ENCODE measurements at places on chromosomes 7 and 10.

DNA sequence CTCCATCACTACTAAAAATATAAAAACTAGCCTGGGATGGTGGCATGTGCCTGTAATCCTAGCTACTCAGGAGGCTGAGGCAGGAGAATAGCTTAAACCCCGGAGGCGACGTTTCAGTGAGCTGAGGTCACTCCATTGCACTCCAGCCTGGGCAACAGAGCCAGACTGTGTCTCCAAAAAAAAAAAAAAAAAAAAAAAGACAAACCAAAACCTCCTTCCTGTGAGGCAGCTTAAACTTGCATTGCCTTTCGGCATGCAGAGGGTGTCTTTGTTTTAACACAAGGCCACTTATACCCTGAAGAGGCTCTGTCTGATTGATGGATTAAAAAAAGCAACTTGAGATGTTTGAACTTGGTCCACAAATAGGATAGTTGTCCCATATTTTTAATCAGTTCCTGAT, 128.4 kb upstream of the RSU1 start:
- DNase-seq, result no peak

DNA sequence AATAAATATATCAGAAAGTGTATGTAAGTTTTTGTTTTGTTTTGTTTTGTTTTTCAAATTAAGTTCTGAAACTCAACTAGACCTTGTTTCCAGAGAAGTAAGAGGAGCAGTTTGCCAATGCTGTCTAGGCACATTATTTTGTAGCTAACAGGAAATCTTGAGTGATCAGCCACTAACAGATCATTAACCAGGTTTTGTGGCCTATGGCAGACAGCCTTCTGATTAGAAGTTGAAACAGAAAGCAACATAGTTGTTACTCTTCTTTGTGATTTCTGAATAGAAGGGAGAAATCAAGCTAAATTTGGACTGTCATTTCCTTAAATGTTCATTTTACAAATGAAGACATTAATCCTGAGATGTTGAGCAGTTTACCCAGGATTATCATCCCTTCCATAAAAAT, 142.6 kb downstream of the PLXDC2 start:
- DNase-seq, result no peak

DNA sequence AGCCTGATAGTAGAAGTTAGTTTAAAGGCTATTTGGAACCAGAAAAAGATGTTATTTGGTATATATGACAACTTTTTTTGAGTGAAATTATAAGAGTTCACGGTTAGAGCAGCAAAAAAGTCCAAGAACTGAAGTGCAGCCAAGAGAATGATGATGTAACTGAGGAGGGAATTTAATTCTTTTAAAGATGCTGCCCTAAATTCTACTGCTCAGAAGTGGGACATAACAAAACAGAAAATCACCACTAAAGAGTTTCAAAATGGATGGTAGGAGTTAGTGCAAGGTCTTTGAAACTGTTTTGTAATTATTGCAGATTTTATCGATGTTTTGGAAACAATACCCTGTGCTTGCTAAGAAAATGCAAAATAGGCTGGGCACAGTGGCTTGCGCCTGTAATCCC, 6.5 kb downstream of the SAMD8 start:
- no peak for DNase-seq

GRCh38 chr7:46745707-46746090, 824.6 kb upstream of the IGFBP3 start:
- no peak for DNase-seq

DNA sequence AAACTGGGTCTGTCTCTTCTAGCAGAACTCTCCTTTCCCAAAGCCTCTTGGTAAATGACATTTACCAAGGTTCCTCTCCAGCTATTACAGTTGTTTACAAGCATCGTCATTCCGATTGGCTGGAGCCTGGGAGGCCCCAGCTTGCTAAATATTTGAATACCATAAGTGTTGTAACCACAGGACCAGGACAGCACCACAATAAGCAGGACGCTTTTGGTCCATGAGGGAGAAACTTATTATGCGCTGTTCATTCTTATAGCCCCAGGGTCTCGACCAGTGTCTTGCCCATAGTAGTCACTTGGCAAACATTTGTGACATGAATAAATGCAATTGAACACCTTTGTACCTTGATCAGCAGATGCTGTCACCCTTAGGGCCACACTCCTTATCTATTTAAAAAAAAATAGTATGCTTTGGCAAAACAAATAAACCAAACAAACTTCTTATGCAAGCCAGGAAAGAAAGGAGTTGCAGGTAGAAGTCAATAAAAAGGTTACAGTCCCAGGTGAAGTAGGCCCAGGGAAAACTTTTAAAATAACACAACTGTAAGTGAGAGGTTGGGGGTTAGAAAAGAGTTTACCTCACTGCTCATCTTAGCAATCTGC, 32.8 kb downstream of the NRAP start:
- DNase-seq, result no peak

GRCh38 chr10:36325815-36326214, 683.7 kb upstream of the FZD8 start:
- no peak for DNase-seq

DNA sequence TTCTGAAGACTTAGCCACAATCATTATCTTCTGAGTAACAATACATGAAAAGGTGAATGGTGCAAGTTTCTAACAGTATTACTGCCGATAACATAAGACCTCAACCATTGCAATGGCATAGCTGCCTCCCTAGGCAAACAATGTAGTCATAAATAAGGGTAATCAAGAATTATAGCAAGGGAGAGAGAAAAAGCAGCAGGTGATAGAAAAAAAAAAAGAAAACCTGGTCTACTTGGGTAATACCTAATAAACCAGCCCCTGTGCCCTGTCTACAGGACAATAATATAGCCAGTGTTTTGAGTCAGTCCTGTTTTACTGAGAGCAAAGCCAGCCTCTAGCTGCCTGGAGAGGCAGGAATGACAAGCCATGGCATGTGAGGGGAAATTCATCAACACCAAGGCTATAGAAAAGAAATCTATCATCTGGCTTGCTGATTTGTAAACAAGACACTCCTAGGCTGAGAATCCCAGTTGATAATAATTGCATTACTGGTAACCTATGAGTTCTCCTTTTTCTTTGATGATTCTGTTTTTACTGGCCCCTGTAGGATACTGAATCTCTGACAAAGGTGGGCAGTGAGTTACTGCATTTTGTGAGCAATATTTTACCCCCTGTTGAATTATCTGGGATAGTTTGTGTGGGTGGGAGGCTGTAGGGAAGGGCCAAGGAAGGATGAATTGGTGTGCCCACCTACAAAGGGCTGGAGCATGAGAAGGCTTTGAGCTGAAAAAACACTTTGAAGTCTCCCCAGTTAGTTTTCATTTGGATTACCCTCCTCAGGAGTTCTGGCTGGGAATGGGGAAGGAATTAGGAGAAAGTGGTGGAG, 1.7 kb upstream of the WEE2 start:
- DNase-seq, result no peak

DNA sequence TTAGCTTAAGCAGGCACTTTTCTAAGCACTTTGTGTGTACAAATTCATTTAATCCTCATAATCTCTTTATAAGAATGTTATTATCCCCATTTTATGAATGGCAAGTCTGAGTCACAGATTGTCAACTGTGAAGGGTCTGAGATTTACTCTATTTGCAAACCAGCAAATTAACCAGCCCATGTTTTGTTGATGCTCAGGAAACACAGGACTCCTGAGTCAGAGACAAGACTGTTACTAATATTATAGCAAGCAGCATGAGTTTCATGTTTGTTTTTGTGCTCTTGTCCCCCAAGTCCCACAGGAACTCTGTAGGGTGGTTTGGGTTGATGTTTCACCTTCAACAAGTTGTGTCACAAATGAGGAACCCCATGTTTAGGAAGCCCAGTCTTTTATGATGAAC, 182.0 kb upstream of the PPP1R3A start:
- DNase-seq, result no peak

DNA sequence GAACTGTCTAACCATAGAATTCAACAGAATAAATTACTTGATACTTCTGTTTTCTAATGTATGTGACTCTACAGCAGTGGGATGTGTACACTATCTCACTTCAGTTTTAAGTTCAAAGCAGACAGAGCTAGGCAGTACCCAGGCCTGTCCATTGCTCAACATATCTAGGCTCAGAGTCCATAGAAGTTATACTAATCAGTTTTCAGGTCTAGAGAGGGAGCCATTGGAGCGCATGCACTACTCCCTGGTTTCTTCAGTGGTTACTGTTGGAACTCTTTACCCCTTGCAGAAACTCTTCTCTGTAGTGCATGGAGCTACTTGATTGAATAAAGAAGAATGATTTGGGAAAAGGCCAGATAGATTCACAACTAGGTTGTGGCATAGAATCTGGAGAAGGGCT, 4.4 kb downstream of the CD36 start:
- no peak for DNase-seq

DNA sequence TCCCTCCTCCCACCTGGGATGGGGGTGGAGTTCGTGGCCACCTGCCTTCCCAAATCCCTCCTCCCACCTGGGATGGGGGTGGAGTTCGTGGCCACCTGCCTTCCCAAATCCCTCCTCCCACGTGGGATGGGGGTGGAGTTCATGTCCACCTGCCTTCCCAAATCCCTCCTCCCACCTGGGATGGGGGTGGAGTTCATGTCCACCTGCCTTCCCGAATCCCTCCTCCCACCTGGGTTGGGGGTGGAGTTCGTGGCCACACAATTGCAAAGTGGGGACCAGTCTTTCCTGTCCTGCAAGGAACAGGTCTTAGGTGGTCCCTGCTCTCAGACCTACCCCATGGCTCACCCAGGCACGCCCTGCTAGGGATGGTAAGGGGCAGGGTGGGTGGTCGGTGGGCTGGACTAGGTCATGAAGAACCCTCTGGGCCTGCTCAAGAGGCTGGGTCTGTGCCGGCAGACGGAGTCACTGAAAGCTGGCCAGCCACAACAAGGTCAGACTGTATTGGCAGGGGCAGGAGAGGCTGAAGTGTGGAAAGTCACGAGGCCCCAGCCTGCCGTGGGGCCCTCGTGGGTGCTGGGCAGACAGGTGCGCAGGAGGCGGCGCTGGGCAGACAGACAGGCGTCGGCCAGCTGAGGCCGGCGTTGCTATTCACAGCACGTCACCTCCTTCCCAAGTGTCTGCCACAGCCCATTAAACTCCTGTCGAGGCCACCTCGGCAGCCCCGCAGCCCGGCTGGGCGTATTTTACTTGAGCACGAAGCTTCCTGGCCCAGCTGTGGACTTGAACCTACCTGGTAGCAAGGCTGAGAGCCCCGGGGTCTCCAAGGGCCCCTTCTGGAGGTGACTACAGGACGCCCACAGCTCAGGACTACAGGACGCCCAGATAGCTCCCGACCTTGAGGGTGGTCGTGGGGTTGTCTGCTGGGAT, 4.1 kb downstream of the KNDC1 start:
- no peak for DNase-seq

GRCh38 chr10:51394039-51394438, 305.4 kb downstream of the CSTF2T start:
- no peak for DNase-seq

DNA sequence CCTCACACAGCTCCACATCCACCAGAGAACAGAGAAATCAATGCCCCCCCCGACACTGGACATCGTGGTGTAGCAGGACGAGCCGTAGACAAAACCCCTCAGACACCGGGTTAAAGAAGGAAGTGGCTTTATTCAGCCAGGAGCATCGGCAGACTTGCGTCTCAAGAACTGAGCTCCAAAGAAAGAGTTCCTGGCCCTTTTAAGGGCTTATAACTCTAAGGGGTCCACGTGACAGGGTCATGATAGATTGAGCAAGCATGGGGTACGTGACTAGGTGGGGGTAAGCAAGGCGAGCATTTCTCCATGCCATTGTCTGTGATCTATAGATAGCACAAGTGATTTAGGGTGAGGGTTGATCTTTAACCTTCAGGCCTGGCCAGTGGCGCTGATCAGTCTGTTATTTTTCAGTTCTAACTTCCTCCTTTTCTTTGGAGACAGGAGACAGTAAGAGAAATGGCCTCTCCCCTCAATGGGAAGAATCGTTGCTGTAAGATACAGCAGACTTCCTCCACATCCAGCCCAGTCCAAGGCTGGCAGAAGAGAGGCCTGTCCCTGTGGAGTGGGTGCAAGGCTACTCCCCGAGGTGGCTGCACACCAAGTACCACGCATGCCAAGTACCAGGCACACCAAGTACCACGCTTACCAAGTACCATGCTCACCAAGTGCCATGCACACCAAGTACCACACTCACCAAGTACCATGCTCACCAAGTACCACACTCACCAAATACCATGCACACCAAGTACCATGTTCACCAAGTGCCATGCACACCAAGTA, 19.5 kb upstream of the PPP2R2D start:
- DNase-seq, result no peak

DNA sequence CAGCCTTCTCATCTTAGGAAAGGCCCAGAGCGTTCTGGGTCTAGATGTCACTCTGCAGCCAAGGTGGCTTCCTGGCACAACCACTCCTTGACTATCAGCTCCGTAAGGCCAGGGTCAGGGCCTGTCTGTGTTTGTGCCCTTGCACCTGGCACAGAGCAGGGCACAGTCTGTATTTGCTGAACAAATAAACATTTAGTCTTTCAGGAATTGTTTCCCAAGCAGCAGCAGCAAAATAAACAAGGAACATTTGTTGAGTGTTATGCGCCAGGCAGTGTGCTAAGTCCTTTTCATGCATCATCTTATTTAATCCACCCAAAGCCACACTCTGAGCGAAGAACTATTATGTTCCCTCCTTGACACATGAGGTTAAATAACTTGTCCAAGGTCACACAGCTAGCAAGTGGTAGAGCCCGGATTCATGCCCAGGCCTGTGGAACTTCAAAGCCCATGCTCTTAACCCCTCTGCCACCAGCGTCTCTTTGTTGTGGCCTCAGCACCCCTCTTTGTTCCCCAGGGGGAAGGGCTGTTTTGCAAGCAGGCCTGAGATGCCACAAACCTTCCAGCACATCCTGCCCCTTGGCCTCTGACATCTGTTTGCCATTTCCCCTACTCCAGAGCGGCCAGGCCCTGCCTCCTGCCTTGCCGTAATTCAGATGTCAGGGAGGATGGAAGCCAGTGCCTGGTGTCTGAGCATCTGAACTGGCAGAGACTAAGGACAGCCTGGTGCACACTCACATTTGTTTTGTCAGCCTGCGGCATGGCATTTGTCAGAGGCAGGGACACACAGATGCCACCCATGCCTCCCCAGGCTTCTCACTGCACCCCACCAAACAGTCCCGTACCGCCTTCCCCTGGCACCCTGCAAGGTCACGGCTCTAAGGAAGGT, 325.8 kb upstream of the ZMIZ1 start:
- no peak for DNase-seq

DNA sequence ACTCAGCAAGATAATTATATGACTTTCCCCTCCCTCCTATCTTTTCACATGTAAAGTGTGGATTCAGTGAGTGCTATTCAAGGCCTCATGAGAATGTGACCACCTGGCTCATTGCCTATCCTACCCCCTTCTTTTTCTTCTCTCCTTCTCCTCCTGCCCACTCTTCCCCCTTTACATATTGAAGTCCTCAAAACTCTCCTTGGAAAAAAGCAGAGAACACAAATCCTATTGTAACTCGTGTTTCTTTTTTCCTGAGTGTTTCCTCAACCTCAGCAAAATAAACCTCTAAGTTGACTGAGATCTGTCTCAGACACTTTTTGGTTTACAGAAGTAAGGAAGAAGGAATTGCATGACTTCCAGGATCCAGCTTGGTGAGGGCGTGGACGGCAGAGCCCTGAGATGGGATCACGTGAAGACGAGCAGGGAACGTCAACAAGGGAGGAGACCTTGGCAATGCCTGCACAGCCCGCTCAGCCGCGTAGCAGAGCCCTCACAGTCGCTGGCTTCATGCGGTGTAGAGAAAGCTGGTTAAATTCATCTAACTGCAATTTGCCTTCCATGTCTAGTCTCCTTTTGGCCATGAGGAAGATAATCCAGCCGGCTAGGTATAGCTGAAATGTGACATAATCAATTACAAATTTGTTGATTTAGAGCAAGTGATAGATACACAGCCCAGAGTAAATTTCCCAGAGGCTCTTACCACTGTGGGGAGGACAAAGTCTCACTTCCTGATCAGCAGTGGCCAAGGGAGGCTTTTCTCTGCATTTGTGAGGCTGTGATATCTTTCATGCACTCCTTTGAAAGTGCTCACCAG, 75.7 kb downstream of the LYZL2 start:
- peak; percentile 7 for DNase-seq

GRCh38 chr7:159193543-159194090, 49.0 kb upstream of the VIPR2 start:
- DNase-seq, result no peak

All from putamen (tissue), 1 donor.